DND-41 (cell line): ENCODE measurements at places on chromosomes 16 and 17.
A peak's percentile ranks its signal among the peaks of the same experiment; 100 is the strongest.

DNA sequence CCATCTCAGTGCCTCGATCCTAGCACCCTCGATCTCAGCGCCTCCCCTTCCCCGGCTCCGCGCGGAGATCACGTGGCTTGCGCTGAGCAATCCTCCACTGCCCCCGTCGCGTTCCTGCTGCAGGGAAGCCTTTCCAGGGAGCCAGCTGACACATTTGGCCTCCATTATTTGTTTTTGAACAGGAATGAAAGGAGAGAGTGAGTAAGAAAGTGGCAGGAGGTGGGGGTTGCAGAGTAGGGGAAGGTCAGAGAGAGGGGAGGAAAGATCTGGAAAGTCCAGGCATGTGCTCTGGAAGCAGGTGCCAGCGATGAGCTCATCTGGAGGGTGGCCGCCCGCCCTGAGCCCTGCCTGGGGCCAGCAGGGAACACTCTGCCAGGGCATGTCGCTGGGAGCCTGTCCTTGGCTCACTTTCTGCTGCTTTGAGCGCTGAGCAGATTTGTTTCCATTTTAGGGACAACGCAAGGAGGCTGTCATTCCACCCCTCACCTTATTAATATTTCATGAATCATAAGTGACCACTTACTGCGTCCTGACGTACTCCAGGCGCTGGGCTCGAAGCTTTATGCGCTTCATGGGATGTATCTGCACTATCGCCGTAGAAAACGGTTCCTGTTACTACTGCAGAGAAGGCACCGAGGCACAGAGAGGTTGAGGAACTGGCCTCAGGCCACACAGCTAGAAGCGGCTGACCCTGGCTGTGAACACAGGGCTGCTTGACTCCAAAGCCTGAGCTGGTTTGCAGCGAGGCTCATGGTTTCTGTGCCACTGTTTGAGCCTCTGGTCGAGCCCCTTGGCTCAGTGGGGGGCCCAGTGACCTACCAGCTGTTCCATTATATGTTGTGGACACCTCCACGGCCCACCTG is 283.1 kb downstream of the SEC14L1 start:
- H3K4me3 ChIP-seq, result no peak overlapping the region
- no peak for DNase-seq
- peak overlapping the region; percentile 64 for H3K27ac ChIP-seq
- H3K27me3 ChIP-seq, result no peaks in the 10 kb centered on the region

- DNase-seq, result peak; percentile 11
- H3K36me3 ChIP-seq, result no peaks in the 10 kb centered on the region
- peaks cover 31% of the 10 kb centered on the region for H3K27me3 ChIP-seq
- peaks cover 77% of the 10 kb centered on the region for H3K4me1 ChIP-seq
- H3K4me3 ChIP-seq, result no peak overlapping the region
Measured at GRCh38 chr17:56679115-56679776, 85.7 kb downstream of the NOG start.

GRCh38 chr17:16495561-16495960 is 3.6 kb upstream of the LRRC75A start:
- H3K4me3 ChIP-seq, result no peak overlapping the region
- DNase-seq, result no peak
- H3K36me3 ChIP-seq, result no peaks in the 10 kb centered on the region
- H3K4me1 ChIP-seq, result peaks cover 18% of the 10 kb centered on the region
- H3K27ac ChIP-seq, result no peak overlapping the region

GRCh38 chr17:45940826-45941225 is 46.5 kb downstream of the MAPT start:
- no peaks in the 10 kb centered on the region for H3K4me1 ChIP-seq
- no peaks in the 10 kb centered on the region for H3K36me3 ChIP-seq
- no peak for DNase-seq
- peaks cover 9% of the 10 kb centered on the region for H3K27me3 ChIP-seq

GRCh38 chr17:38892083-38892482 is 22.2 kb downstream of the LASP1 start:
- H3K27me3 ChIP-seq, result no peaks in the 10 kb centered on the region
- peaks cover 86% of the 10 kb centered on the region for H3K36me3 ChIP-seq
- H3K27ac ChIP-seq, result no peak overlapping the region
- no peak overlapping the region for H3K4me3 ChIP-seq
- peaks cover 20% of the 10 kb centered on the region for H3K4me1 ChIP-seq

DNA sequence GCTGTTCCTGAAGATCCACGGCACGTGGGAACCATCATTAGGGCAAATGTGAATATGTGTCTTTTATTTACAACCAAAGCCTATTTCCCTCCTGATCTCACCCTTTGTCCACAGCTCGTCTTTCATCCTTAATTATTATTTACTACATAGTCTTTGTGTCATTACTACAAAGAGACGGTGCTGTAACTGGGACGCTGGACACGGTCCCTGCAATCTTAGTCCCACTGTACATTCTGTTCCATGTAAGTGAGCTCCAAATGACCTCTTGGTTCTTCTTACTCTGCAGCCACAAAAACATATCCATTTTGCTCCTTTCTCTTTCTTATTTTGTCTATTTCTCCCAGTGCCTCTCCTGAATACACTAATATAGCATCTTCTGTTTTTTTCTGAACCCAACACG is 12.7 kb upstream of the KRT23 start:
- H3K4me3 ChIP-seq, result no peak overlapping the region
- H3K27me3 ChIP-seq, result peaks cover 35% of the 10 kb centered on the region
- H3K36me3 ChIP-seq, result no peaks in the 10 kb centered on the region

- no peak overlapping the region for H3K27ac ChIP-seq
- H3K27me3 ChIP-seq, result no peaks in the 10 kb centered on the region
- no peak for DNase-seq
- H3K4me3 ChIP-seq, result no peak overlapping the region
- peaks cover 28% of the 10 kb centered on the region for H3K36me3 ChIP-seq
Measured at GRCh38 chr17:35127751-35128514, 6.5 kb downstream of the FNDC8 start.

- no peak overlapping the region for H3K27ac ChIP-seq
- no peaks in the 10 kb centered on the region for H3K4me1 ChIP-seq
- no peak for DNase-seq
- peaks cover 9% of the 10 kb centered on the region for H3K27me3 ChIP-seq
- H3K36me3 ChIP-seq, result no peaks in the 10 kb centered on the region
Measured at GRCh38 chr17:61442878-61443474, 9.2 kb upstream of the TBX4 start.

- no peak overlapping the region for H3K27ac ChIP-seq
- DNase-seq, result peak; percentile 44
- H3K4me3 ChIP-seq, result no peak overlapping the region
- H3K36me3 ChIP-seq, result no peaks in the 10 kb centered on the region
- H3K27me3 ChIP-seq, result no peaks in the 10 kb centered on the region
Measured at GRCh38 chr17:66357037-66357436, 54.6 kb downstream of the PRKCA start.

DNA sequence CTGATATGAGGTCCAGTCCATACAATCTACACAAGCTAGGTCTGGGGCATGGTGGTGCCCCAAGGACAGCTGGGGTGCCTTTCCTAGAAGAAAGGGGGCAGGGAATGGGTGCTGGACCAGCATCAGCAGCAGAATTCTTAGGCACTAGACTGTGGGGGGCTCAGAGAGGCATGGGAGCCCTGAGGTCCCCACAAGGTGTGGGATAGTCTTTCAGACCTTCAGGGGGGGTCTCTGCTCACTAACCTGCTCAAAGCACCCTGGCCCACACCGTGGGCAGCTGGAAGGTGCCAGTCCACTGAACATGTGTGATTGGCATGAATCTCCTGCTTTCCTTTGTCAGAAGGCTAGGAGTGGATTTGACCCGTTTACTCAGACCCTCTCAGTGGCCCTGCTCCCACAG is 26.1 kb upstream of the C16orf78 start:
- H3K36me3 ChIP-seq, result no peaks in the 10 kb centered on the region
- no peaks in the 10 kb centered on the region for H3K27me3 ChIP-seq
- no peak overlapping the region for H3K27ac ChIP-seq
- no peaks in the 10 kb centered on the region for H3K4me1 ChIP-seq
- DNase-seq, result no peak

DNA sequence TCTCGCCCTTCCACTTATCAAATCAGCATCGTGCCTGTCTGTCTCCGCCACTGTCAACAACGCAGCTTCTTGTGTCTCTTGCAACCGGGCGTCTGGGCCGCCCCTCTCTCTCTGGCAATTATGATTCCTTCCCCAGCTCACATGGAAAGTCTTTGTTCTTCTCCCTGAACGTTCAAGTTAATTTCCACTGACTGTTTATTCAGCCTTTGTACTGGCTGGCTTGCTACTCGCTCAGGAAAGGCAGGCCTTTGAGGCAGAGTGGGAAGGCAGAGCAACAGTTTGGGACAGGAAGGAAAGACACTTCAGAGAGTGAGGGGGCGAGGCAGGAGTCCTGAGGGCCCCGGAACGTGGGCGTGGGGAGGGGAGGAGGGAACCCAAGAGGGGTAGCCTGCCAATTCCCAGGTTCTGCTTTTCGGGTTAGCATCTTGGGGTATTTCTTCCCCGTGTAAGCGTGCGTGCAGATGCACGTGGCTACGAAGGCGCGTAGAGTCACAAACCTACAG is 50.8 kb downstream of the AKAP1 start:
- DNase-seq, result peak; percentile 31
- no peaks in the 10 kb centered on the region for H3K36me3 ChIP-seq
- no peak overlapping the region for H3K4me3 ChIP-seq
- peaks cover 19% of the 10 kb centered on the region for H3K4me1 ChIP-seq

- no peak overlapping the region for H3K4me3 ChIP-seq
- no peaks in the 10 kb centered on the region for H3K36me3 ChIP-seq
- no peak overlapping the region for H3K27ac ChIP-seq
Measured at GRCh38 chr17:71919186-71919585, 201.6 kb upstream of the SOX9 start.

DNA sequence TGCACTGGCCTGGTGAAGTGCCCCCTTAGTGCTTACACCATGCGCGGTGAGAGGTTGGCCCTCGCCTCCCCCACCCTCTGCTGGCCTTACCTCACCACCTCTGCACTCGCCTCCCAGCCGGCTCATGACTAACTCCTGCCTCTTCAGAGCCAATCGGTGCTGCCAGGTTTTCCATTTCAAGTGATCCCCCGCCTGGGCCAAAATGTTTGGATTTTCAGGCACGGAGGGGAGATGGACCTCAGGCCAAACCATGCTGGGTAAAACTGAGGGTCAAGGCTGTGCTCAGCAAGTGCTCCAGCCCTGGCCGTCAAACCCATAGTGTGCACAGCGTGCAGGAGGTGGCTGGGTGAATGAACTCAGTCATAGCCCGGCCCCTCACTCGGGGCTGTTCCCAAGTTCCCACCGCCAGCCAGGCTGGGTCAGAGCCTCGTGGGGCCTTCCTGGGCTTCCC is 175.4 kb downstream of the SEC14L1 start:
- no peak for DNase-seq
- H3K27ac ChIP-seq, result no peak overlapping the region
- no peak overlapping the region for H3K4me3 ChIP-seq
- H3K4me1 ChIP-seq, result no peaks in the 10 kb centered on the region
- H3K27me3 ChIP-seq, result no peaks in the 10 kb centered on the region

DNA sequence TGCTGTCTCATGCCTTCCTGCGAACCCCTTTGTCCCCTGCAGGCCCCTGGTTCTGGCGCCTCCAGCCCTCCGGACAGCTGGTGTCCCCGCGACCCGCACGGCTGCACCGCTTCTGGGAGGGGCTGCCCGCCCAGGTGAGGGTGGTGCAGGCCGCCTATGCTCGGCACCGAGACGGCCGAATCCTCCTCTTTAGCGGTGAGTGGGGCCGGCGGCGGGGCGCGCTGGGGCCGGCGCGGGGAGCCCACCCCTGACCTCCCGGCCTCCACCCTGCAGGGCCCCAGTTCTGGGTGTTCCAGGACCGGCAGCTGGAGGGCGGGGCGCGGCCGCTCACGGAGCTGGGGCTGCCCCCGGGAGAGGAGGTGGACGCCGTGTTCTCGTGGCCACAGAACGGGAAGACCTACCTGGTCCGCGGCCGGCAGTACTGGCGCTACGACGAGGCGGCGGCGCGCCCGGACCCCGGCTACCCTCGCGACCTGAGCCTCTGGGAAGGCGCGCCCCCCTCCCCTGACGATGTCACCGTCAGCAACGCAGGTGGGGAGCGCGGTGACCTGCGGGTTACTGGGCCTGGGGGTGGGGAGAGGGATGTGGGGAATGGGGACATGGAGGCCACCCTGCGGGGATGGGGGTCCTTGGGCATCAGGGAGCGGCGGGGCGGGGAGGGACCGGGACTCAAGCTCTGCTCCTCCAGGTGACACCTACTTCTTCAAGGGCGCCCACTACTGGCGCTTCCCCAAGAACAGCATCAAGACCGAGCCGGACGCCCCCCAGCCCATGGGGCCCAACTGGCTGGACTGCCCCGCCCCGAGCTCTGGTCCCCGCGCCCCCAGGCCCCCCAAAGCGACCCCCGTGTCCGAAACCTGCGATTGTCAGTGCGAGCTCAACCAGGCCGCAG is 7.1 kb upstream of the IL32 start:
- H3K36me3 ChIP-seq, result peaks cover 37% of the 10 kb centered on the region
- H3K4me1 ChIP-seq, result peaks cover 32% of the 10 kb centered on the region
- H3K27ac ChIP-seq, result peak overlapping the region; percentile 81
- H3K27me3 ChIP-seq, result no peaks in the 10 kb centered on the region
- peak; percentile 55 for DNase-seq
- H3K4me3 ChIP-seq, result peak overlapping the region; percentile 51

DNA sequence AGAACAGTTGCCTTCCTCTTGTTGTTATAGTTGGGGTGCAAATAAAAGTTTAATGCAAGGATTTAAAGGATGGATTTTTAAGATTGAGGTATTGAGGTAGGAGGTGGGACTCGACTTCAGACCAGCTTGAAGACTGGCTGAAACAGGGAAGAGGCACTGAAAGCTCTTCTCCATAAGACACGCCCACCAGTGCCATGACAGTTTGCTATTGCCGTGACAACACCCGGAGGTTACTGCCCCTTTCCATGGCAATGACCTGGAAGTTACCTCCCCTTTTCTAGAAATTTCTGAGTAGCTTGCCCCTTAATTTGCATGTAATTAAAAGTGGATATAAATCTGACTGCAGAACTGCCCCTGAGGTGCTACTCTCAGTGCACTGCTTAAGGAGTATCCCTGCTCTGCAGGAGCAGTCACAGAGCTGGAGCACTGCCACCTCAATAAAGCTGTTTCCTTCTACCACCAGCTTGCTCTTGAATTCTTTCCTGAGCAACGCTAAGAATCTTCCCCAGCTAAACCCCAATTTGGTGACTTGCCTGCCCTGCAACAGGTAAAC is 122.6 kb downstream of the SHISA6 start:
- H3K36me3 ChIP-seq, result no peaks in the 10 kb centered on the region
- no peak overlapping the region for H3K27ac ChIP-seq
- no peaks in the 10 kb centered on the region for H3K27me3 ChIP-seq
- DNase-seq, result no peak
